ENCODE measurements at places on chromosomes 6 and 20. TPM values are rescaled to one million over a fixed set of nuclear protein-coding genes. Genes with fewer than 3 reads are reported as not detected.
A peak's percentile ranks its signal among the peaks of the same experiment; 100 is the strongest.

- DNase-seq, result no peak
These were observed 121.4 kb downstream of the REV3L start for GRCh38 chr6:111361648-111362047.

GRCh38 chr6:81768150-81768942, 15.9 kb upstream of the TENT5A start:
- DNase-seq, result no peak

DNA sequence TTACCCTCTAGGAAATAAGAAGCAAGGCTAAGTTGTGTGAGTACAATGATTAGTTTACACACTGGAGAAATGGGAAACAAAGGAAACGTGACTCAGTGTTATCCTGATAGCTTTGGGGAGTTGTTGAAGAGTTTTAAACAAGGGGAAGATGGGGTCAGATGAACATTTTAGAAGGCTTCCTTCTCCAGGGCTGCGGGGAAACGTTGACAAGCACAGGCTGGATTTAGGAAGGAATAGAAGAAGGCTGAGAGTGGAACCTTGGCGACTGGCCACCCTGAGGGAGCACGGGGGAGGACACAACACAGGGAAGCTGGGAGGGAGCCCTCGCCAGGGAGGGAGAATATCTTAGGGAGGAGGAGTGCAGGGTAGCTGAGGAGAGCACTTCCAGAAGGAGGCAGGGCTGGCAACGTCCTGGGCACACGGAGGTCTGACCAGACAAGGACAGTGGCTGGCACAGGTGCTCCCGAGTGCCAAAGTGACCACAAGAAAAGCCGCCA, 134.7 kb downstream of the AIG1 start:
- DNase-seq, result no peak

GRCh38 chr6:41942067-41942851, 651 bp upstream of the CCND3 start:
- no peak for DNase-seq

DNA sequence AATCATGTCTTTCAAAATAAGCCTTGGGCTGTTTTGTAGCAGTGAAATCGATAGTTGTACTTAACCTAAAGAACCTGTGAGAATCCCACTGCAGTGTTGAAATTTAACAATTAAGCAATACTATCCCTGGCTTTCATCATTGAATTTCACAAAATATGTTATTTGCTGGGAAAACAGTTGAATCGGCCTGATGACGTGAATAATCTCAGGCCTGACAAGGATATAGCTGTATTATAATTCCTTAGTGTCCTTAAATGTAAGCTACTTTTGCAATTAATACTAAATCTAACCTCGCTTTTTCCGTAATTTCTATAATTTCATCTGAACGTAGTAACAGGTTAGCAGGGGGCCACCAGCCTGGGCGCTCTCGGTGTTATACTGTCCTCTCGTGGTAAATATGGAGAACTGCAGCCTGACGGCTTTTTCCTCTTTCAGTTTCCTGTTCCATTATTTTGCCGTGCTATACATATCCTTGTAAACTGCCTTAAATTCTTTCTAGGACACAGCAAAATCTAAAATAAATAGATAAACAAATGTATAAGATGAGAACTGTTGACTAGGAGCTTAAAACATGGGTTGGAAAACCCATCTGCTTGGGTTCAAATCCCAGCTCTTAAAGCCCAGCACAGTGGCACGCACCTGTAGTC, 24.0 kb downstream of the MTFR2 start:
- DNase-seq, result peak; percentile 24

DNA sequence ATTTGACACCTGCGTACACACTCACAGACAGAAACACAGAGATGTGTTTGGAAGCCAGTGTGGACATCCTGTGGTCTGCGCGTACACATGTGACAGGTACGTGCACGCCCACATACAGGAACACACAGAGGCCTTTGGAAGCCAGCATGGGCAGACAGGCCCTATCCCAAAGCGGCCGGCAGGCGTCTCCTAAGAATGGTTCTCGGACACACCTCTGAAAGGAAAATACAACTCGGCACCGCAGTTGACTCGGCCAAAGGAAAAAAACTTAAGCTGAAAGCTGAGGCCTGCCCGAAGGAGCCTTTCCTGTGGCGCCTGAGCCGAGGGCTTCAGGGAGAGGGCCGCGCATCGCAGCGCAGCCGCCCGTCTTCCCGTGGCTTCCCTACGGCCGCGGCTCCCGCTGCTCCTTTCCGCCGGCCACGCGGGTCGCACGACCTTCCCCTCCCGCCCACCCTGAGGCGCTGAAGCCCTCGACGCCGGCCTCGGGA, 1.4 kb upstream of the CEP43 start:
- peak; percentile 60 for DNase-seq

- DNase-seq, result no peak
These were observed 12.3 kb upstream of the DEFB112 start for GRCh38 chr6:50062051-50062450.

DNA sequence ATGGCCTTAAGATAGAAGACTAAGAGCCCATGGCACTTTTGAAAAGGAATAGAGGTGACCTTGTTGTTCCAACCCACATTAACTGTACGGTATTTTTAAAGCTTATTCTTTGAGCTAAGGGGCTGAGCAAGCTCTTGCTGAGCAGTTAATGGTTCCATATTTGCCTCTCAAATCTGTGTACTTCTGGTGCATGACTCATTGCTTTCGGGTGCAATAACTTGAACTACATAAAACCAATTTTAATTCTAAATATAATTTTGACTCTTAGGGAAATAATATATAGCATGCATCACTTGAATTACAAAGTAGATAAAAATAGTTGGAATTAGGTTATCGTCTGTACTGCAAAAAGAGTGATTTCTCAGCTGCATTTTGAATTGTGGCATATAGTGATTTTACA, 348.1 kb upstream of the CITED2 start:
- DNase-seq, result no peak

GRCh38 chr6:148285205-148285604, 57.4 kb upstream of the SASH1 start:
- no peak for DNase-seq

GRCh38 chr20:51440589-51440988, 101.9 kb downstream of the NFATC2 start:
- DNase-seq, result no peak

DNA sequence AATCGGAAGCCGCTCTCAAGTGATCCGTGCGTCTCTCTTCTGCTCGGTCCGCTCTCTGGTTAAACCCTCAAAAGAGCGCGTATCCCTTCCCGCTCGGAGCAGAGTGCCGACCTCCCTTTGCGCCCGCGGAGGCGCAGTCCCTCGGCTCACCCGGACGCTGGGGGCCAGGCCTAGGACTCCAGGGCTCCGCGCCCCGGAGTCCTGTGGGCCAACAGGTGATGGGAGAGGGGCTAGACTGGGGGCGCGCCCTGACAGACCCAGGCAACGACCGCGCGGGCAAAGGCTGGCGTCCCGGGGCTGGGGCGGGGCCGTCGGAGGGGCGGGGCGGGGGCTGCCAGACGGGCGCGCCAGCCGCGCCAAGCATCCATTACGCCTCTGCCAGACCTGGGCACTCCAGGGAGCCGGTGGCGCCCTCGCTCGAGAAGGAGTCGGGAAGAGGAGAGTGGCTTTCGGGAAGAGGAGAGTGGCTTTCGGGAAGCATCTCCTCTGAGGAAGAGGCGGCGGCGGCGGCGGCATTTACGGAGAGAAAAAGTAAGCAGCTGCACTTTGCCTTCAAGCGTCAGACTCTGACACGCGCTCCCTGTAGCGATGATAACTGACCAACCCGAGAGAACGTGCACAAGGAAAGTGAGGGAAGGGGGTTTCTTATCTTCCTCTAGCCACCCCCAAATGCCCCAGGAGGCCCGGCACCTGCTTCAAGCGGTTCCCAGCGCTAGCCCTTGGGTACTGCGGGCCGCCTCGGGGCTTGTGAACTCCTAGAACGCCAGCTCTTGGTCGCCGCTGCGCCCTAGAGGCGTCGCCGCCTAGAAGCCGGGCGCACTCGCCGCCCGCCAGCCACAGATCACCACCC, 2.6 kb downstream of the EPHA7 start:
- DNase-seq, result peak; percentile 6

DNA sequence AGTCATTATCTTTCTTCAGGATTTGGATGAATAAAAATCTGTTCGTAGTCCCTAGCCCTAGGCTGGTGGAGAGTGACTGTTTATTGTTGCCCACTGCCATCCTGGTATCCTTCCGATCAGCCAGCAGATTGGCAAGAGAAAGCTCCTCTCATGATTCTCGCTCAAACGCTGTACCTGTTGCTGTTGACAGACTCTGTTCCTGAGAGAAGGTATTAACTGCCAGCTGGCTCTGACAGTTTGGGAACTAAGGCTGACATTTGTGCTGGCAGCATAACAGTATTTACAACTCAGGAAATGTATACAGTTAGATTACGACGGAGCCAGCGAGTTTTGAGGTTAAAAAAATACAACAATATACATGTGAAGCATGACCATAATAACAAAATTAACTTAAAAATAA, 674.5 kb downstream of the PRKN start:
- no peak for DNase-seq

GRCh38 chr20:5757949-5758348, 7.7 kb downstream of the SHLD1 start:
- DNase-seq, result no peak

GRCh38 chr6:53735896-53736295, 58.9 kb upstream of the LRRC1 start:
- DNase-seq, result no peak

DNA sequence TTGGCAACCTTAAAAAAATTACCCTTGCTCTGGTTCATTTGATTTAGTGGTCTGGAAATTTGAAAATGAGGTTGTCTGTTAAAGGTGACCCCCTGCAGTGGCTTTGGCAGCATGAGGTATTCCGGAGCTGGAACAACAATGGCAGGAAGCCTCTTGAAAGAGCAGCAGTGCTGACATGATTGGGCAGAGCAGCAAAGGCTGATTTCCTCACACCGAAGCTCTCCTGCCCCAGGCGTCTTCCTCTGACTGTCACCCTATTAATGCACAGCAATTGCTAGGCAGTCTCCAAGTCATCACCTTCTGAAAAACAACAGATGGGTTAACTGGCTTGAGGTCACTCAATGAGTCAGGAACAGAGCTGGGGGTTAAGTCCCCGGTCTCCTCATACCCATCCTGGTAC, 241.8 kb upstream of the MMS22L start:
- no peak for DNase-seq

DNA sequence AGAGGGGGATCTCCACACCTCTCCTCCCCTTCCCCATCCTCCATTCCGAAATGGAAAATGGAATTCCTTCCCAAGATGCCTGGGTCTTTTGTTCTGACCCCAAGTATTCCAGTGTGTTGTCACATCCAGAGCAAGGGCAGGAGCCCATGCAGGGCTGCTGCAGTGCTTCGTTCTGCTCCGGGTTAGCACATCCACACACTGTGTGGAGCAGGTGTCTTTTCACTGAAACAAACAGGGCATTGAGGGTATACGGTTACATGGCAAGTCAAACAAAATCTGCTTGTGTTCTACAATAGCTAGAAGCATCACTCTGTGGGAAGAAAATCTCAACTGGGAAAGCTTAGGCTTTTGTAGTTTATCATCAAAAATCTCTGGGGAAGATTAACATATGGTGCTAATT, 56.9 kb downstream of the LYRM2 start:
- no peak for DNase-seq

DNA sequence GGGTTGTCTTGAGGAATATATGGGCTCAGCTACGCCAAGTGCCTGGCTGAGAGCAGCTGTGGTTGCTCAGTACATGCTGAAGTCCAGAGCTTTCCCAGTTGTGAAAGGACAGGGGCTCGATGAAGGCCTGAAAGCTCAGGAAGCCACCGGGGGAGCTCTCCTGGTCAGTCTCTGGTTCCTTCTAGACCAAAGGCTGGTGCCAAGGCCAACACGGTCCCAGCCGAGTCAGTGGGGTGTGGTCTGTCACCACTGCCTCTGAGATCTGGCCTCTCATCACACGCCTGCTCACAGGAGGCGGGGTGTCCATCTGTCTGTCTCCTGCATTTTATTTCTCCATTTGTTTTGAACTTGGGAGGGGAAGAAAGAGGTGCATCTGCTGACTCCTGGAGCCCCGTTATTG, 4.9 kb upstream of the FAM83C start:
- no peak for DNase-seq

DNA sequence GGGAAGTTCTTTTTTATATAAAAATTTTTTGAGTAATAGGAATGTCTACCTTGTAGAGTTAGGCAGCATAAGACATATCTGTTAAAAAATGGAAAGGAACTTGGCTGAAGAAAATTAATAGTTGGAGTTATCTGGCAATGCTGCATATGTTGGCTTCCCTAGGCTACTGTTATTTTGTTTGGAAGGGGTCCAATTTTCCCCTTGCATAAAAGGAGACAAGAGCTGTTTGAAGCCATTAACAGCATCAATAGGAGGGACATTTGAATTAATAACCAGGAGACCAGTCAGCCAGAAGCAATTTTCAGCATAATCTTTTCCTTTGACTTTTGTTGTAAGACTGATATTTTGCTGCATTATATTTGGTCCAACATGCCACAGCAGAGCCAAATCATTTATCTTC, 80.9 kb upstream of the TAB2 start:
- peak; percentile 87 for DNase-seq

- DNase-seq, result no peak
These were observed 27.9 kb downstream of the MOCS1 start for GRCh38 chr6:39906318-39906761.

DNA sequence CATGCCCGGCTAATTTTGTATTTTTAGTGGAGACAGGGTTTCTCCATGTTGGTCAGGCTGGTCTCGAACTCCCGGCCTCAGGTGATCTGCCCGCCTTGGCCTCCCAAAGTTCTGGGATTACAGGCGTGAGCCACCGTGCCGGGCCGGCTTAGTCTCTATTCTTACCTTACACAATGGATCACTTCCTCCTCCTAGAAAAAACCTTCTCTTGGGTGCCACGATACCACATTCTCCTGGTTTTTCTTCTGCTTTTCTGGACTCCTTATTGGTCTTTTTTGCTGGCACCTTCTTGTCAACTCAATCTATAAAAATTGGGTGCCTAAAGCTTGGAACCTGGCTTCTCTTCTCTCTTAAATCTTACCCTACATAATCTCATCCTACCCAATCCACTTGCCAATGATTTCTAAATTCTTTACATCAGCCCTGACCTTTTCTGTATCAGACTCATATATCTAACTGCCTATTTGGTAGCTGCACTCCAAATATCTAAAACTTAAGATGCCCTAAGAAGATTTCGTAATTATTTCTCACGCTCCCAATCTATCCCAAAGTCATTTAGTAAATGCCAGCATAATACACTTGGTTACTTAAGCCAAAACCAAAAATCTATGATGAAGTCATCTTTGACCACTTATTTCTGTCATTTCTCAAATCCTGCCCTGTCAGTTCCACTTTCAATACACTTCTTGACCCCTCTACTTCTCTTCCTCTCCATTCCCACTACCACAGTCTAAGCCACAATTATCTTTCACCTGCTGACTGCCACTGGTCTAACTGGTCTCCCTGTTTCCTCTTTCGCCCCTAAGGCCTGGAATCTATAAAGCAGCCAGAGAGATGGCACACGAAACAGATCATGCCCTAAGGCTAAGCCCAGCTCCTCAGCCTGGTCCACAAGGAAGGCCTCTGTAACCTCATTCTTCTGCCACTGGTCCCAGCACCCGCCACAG, 43.2 kb downstream of the ELMO2 start:
- DNase-seq, result no peak

GRCh38 chr6:12065321-12066140, 53.4 kb downstream of the HIVEP1 start:
- DNase-seq, result no peak

- DNase-seq, result no peak
These were observed 1.5 kb upstream of the TENT5A start for GRCh38 chr6:81753711-81754577.

NKAIN2 gene
- not detected for total RNA-seq

PLA2G7 gene
- total RNA-seq, result 0.48 TPM

NKX2-4 gene
- not detected for total RNA-seq

CST2 gene
- total RNA-seq, result 1.7 TPM

CPNE1 gene
- total RNA-seq, result 194 TPM

SLPI gene
- total RNA-seq, result not detected

GPLD1 gene
- total RNA-seq, result 0.75 TPM

MEP1A gene
- not detected for total RNA-seq

RRAGD gene
- total RNA-seq, result 3.8 TPM

SFT2D1 gene
- 54.3 TPM for total RNA-seq

BHLHE23 gene
- not detected for total RNA-seq
